Cortex of kidney (tissue), 1 donor: ENCODE measurements at places on chromosomes 6 and 20.

DNA sequence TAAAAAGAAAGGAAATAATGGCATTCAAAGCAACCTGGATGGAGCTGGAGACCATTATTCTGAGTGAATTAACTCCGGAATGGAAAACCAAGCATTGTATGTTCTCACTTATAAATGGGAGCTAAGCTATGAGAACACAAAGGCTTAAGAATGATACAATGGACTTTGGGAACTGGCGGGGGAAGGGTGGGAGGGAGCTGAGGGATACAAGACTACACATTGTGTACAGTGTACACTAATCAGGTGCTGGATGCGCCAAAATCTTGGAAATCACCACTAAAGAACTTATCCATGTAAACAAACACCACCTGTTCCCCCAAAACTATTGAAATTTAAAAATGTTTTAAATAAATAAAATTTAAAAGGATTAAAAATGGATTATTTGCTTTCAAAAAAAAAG lies 4.1 kb upstream of the HLA-E start:
- no peak for DNase-seq

- no peak for DNase-seq
Observed at GRCh38 chr6:73079611-73079955, 145.7 kb downstream of the KHDC1L start.

DNA sequence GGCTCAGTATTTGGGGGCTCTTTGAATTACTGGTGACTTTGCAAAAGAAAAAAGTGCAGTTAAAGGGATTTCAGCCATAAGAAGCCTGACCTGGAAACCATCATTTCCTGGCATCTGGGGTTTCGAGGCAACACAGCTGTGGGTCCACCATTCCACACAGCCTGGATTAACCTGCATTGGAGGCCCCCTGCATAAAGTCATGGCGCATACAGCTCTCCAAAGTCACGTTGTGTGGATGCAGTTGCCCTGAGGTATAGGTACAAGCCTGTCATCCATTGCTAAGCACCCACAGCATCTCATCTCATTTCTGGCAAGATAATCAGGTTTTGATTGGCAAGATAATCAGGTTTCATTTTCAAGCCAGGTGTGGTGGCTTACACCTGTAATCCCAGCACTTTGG lies 54.5 kb upstream of the TAGAP start:
- no peak for DNase-seq

DNA sequence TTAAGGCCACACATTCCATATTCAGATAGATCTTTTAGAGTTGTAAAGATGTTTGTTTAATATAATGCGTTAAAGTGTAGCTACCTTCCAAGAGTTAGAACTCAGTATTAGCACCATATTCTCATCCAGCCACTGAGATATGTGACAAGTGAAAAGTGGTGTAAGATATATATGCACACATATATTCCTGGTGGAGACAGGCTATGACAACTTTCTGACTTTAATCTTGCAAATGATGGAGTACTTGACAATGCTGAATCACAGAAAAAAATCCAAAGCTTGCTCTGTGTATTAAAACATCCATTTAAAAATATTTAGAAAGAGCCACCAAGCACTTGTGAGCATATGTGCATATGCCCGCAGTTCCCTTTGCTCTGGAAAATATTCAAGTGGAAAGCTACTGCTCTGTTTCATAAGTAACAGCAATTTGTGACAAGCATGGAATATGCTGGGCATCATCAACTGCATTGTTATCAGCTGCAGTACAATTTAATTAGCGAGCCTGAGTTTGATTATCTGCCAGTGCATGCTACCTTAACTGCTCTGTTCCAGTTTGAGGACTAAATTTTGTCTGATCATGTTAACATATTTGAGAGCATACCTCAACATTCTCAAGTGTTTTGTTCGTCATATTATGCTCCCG lies 64.8 kb downstream of the VIP start:
- no peak for DNase-seq

- DNase-seq: no peak
Observed at GRCh38 chr6:84227044-84227433, 404 bp downstream of the CEP162 start.

- no peak for DNase-seq
Observed at GRCh38 chr6:108113557-108114519, 39.3 kb upstream of the OSTM1 start.

DNA sequence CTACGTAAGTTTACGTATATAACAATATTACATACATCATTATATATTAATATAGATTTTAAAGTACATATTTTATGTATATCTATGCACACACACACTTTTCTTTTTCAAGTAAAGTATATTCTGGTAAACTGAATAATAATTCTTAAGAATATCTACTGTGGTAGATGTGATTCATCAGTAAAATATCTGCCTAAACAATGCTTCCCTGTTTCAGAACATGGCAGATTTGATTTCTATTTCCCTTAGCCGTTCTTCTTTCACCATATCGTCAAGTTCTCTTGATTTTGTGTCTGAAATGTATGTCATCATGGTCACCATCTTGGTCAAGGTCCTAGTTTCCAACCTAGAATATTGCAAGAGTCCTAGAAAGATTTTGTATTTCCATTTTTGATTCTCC lies 195.6 kb downstream of the HDGFL1 start:
- no peak for DNase-seq
